ENCODE measurements at places on chromosomes 3 and 15.
A peak's percentile ranks its signal among the peaks of the same experiment; 100 is the strongest.

DNA sequence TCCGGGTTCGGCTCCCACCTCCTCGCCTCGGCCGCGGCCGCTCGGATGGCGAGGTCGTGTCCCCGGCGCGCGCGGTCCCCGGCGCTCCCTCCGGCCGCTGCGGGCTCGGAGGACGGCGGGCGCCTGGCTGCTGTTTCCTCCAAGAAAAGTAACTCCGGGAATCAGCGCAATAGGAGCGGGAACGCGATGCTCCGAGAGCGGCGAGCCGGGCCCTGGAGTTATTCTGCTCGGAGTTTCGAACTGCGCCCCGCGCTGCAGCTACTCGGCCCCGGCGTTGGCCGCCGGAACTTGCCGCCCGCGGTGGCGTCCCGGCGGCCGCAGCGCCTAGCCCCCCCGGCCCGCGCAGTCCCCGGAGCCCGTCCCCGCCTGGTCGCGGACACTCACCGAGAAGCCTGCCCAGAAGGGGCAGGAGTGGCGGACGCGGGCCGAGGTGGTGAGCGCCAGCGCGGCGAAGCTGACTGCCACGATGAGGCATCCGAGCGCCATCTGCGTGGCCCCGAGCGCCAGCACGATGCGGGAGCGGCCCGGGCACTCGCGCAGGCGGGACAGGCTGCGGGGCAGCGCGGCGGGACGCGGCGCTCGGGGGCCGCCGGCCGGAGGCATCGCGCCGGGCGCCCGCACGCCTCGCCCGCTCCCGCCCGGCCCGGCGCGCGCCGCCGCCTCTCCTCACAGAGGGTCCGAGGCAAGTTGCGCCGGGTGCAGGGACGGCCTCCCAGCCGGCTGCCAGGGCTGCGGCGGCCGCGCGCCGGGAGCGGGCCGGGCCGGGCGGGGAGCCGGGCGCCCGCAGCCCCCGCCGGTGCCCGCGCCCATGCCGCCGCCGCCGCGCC is 251.9 kb downstream of the TJP1 start:
- peak; percentile 28 for DNase-seq

DNA sequence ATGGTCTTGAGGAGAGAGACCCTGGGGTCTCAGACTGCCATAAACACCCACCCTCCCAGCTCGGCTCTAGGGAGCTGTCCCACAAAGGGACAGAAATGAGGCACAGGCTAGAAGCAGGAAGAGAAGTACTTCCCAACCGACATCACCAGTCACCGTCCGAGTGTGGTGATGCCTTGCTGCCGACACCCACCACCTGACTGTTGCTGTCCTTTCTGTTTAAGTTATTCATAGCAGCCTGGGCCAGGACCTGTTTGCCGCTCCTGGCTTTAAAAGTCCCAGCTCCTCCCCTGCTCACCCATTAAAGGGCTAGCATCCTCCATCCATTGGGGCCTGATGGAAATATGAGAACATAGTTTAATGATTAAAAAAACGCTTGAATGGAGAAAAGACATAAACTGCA is 13.2 kb upstream of the SPG11 start:
- DNase-seq: peak; percentile 56

DNA sequence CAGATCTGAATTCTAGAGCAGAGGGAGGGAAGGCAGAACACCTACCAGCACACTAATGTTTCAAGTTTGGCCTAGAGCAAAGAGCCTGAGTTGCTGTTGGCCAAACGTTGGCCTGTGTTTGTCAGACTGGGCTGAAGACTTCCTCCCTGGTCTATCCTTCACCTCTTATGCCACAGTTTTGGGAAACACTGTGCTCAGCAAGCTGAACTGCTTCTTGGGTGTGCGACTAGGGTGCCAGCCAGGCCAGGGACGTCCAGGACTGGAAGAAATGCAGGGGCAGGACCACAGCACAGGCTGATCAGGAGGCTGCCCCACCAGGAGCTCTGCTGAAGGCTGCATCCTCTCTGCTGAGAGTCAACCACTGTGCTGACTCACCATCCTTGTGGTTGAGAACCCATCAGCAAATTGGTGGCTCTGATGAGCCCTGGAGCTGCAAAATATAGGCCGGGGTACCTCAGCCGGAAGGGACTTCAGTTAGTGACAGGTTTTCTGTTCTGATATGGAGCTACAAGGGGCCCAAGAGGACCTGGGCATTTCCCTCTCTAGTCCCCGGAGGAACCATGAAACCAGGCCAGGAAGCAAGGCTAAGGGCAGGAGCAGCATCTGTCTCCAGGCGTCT is 131.6 kb upstream of the RASGRP1 start:
- peak; percentile 44 for DNase-seq

DNA sequence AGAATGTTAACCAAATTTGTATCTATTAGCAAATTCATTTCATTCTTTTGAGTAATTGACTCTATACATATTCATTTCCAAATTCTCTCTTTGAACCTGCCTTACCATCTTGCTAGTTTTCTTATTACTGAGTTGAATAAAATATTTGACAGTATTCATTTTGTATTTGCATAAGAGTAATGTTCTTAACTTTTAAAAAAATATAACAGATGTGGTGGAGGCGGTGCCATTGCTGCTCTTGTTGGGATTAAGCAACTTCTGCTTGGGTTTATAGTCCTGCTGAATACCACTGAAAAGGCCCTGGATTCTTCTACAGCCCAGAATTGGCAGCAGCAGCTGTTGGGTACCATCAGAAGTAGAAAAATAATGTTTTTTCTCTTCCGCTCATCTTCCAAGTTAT is 148.9 kb upstream of the PEX5L start:
- DNase-seq: no peak

DNA sequence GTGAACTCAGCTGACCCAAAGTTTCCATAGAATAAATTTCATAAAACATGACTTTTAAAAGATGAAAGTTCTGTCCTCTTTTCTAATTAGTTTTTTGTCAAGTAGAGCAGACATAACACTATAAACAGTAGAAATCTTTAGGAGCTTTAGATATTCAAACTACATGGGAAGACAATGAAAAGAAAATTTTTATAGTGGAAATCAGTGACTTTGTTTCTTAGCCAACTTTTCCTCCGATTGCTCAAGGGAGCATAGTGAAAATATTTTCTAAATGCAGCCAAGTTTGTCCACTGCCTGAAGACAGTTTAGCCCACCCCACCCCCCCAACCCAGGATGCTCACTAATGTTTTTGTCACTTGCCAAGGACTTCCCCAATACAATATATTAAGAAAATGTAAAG is 114.9 kb downstream of the PLD1 start:
- DNase-seq: no peak

DNA sequence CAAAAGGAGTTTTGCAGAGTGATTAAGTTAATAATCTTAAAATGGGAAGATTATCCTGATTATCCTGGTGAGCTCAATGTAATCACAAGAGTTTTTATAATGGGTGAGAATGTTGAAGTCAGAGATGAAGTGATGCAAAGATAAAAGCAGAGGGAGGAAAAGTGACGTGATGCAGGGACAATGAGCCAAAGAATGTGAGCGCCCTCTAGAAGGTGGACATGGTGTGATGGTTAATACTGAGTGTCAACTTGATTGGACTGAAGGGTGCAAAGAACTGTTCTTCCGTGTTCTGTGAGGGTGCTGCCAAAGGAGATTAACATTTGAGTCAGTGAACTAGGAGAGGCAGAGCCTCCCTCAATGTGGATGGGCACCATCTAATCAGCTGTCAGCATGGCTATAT is 569.6 kb upstream of the AGTR1 start:
- DNase-seq: no peak

- no peak for DNase-seq
Observed at GRCh38 chr3:128610451-128611070, 40.1 kb downstream of the RPN1 start.

- DNase-seq: no peak
Observed at GRCh38 chr3:27213450-27213849, 155.7 kb downstream of the NEK10 start.

DNA sequence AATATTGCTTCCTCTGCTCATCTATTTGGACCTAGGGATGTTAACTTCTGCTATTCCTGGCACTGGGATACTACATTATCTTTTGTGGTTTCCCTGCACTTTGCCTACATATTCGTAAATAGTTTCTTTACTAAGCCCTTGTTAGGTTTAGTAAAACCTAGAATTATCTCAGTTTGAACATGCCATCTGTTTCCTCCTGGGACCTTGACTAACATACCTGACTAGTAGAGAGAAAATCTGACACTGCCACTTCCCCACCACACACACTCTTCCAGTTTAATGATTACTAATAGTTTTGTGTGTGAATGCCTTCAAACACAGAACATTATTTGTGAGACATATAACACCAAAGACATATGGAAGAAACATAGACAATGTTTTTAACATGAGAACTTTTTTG is 28.2 kb upstream of the SOX2 start:
- no peak for DNase-seq

- peak; percentile 14 for DNase-seq
Observed at GRCh38 chr3:134677196-134677986, 26.6 kb upstream of the KY start.

DNA sequence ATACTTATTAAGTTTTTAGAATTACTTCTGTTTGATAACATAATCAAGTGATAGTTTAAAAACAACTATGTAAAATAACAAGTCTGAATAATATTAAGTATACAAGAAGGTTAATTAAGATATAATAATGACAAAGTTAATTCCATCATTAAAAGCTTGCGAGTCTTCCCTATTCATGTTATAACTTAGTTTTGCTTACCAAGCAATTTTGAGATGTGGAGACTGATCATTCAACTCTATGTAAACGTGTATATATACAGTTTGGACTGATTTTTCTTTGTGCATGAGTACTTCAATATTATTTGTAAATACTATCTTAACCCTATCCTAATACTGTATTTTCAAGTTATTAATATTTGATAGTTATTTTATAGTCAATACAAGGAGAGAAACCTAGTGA is 870.9 kb downstream of the GBE1 start:
- DNase-seq: no peak

DNA sequence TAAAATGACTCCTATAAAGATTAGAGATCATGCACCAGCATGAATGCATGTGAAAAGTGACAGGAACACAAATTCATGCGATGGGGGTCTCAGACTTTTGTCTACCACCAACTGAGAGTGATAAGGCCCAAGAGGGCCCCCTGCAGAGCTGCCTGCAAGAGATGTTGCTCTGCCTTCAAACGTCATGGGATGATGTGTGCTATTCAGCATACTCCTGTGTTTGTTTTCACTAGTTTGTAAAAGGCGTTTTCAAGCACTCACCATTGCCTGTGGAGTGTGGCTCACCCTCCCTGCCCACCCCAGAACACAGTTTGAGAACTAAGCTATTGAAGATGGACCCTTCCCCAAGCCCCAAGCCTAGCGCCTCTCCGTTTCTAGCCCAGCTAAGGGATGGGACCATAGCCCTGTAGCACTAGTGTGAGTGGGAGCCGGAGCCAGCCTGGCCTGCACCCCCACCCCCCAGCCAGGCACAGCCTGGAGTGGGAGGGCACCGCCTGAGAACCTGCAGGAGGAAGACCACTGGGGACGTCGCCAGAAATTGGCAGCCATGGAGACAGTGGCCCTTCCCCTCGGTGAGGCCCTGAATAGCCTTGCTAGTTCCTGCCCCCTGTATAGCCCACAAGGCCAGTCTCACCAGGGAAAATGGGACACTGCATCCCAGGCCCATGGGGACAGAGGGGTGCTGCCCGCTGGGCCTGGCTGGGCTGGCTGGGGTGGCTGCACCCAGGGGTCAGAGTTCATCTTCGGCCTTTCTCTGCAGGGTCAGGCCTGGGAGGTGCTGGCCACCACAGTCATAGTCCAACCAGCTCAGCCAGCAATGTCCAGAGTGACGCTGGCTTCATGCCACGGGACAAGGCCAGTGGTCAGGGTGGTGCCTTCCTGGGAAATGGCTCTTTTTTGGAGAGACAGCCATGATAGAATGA is 22.6 kb upstream of the KLF13 start:
- DNase-seq: no peak

DNA sequence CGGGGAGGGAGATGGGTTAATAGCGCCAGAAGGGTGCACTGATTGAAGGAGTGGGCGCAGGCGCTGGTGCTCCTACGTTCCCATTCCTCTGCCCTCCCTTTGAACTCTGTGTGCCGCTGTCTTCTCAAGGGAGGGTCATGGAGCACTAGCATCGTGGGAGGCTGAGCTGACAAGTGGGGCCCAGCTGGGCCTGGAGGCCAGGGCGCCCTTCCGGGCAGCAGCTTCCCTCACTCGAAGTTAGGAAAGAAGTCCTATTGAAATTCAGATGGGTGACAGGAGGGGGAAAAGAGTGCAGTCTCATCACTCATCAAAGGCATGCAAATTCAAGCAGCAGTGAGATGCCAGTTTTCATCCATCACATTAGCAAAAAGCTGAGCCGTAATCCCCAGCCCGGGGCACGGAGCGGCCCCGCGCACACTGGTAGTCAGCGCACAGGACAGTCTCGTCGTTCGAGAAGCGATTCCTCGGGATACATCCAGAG is 128.2 kb downstream of the LRRK1 start:
- DNase-seq: no peak

GRCh38 chr3:197203714-197204146 is 94.7 kb downstream of the DLG1 start:
- no peak for DNase-seq

GRCh38 chr3:134066651-134067530 is 37.2 kb upstream of the SLCO2A1 start:
- no peak for DNase-seq

GRCh38 chr3:129317848-129318247 is 39.2 kb downstream of the HMCES start:
- no peak for DNase-seq

DNA sequence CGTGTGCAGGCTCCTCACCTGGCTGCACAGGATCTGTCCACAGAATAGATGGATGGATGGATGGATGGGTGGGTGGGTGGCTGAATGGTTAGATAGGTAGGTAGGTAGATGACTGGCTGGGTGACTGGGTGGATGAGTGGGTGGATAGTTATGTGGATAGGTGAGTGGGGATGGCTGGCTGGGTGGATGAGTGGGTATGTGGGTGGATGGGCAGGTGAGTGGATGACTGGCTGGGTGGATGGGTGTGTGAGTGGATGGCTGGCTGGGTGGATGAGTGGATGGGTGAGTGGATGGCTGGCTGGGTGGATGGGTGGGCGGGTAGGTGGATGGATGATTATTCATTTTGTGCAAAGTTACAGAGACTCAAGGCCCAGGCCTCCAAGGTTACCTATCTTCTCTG is 172.9 kb upstream of the CTDSPL start:
- no peak for DNase-seq

DNA sequence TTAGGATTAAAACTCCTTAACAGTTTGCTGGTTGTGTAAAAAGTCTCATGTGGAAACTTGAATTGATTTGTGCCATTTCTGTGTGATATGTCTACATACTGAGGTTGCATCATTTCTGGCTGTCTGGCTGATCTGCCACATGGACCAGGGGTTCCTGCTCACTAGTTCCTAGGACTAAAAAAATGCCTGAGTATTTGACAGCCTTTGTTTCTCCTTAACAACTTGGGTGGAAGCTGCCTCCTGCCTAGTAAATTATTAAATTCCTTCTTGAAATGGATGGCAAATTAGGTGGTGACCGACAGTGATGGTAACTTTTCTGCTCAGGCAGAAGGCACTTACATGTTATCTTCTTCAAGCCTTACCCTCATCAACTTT is 226.9 kb upstream of the MRPL3 start:
- no peak for DNase-seq
